ENCODE measurements at places on chromosomes 4 and X. TPM values are rescaled to one million over a fixed set of nuclear protein-coding genes. Genes with fewer than 3 reads are reported as not detected.

GRCh38 chr4:54449999-54450398 lies 207.8 kb upstream of the KIT start:
- peaks cover 6% of the 10 kb centered on the region for H3K27me3 ChIP-seq
- no peak overlapping the region for H3K27ac ChIP-seq
- DNase-seq = no peak
- no peaks in the 10 kb centered on the region for H3K4me1 ChIP-seq

GRCh38 chrX:119273420-119274192 lies 37.5 kb downstream of the PGRMC1 start:
- peaks cover 9% of the 10 kb centered on the region for H3K4me1 ChIP-seq
- peaks cover 13% of the 10 kb centered on the region for H3K27me3 ChIP-seq
- no peak overlapping the region for H3K27ac ChIP-seq
- peak; percentile 27 for DNase-seq
- peak overlapping the region; percentile 72 for H3K4me3 ChIP-seq

DNA sequence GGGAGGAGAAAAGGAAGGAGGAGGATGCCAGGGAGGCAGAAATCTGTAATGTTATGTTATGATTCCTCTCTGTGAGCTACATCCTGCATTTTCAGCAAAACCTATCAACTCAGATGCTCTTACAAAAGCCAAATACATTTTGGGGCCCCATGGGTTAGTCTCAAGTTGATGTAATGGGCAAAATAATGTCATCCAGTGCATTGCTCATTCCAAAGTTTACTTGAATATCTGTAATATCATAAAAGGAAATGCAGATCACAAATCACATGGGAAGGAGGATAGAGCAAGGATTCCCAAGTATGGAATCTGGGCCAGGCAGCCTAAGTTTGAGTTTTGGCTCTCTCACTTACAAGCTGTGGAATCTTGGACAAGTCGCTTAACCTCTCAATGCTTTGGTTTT lies 74.9 kb upstream of the SOD3 start:
- no peaks in the 10 kb centered on the region for H3K4me1 ChIP-seq
- H3K36me3 ChIP-seq = no peaks in the 10 kb centered on the region
- DNase-seq = no peak
- H3K27me3 ChIP-seq = no peaks in the 10 kb centered on the region

GRCh38 chrX:131894995-131895394 lies 128.1 kb upstream of the STK26 start:
- DNase-seq = no peak
- H3K36me3 ChIP-seq = no peaks in the 10 kb centered on the region
- no peak overlapping the region for H3K27ac ChIP-seq
- no peak overlapping the region for H3K4me3 ChIP-seq
- no peaks in the 10 kb centered on the region for H3K4me1 ChIP-seq

GRPR gene
- total RNA-seq = 0.37 TPM

DNA sequence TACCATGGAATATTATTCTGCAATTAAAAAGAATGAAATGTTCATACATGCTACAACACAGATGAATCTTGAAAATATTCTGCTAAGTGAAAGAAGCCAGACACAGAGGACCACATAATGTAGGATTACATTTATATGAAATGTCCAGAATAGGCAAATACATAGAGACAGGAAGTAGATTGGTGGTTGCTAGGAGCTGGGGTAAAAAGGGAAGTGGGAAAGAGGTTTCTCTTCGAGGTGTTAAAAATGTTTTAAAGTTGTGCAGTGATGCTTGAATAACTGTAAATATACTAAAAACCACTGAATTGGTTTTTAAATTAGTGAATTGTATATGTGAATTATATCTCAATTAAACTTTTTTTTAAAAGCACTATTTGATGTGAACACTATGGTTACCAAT lies 3.6 kb upstream of the NXT2 start:
- DNase-seq = no peak
- no peak overlapping the region for H3K4me3 ChIP-seq
- H3K27ac ChIP-seq = peak overlapping the region; percentile 50
- H3K4me1 ChIP-seq = peaks cover 37% of the 10 kb centered on the region
- H3K36me3 ChIP-seq = peaks cover 5% of the 10 kb centered on the region
- H3K27me3 ChIP-seq = no peaks in the 10 kb centered on the region

- H3K27me3 ChIP-seq = no peaks in the 10 kb centered on the region
- H3K4me1 ChIP-seq = no peaks in the 10 kb centered on the region
- peaks cover 68% of the 10 kb centered on the region for H3K36me3 ChIP-seq
- no peak overlapping the region for H3K27ac ChIP-seq
Observed at GRCh38 chr4:165096776-165097175, 15.9 kb downstream of the TMEM192 start.

CTAG2 gene
- not detected for total RNA-seq

DNA sequence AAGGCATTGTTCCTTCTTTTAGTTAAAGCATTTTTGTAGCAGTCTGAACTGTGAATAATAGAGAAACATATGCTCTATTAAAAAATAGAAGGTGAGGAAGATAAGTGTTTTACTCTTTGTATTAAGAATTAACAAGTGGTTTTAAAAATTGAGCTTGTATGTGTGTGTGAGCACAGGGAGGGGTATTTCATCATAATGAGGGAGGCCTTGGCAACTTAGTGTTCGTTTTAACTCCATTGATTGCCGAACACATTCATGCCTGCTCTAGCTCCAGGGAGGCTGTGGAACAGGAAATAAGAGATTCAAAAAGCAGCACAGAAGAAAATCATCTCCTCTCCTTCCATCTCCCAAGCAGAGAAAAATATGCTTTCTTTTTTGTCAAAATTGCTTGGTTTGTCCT lies 14.8 kb downstream of the SHROOM3 start:
- no peak overlapping the region for H3K27ac ChIP-seq
- no peak for DNase-seq
- no peaks in the 10 kb centered on the region for H3K36me3 ChIP-seq
- no peaks in the 10 kb centered on the region for H3K4me1 ChIP-seq
- peaks cover 5% of the 10 kb centered on the region for H3K27me3 ChIP-seq
- no peak overlapping the region for H3K4me3 ChIP-seq

PNMA6F gene
- not detected for total RNA-seq

MAGEE1 gene
- 3.3 TPM for total RNA-seq

- H3K4me3 ChIP-seq = no peak overlapping the region
- H3K27me3 ChIP-seq = peaks cover 29% of the 10 kb centered on the region
- no peak overlapping the region for H3K27ac ChIP-seq
- DNase-seq = no peak
Observed at GRCh38 chr4:13515268-13515667, 29.0 kb downstream of the NKX3-2 start.

CT45A1 gene
- total RNA-seq = not detected
